ENCODE measurements at places on chromosomes 12 and 14.
A peak's percentile ranks its signal among the peaks of the same experiment; 100 is the strongest.

GRCh38 chr12:122989225-122989839 is 8.9 kb downstream of the ARL6IP4 start:
- no peak for DNase-seq

DNA sequence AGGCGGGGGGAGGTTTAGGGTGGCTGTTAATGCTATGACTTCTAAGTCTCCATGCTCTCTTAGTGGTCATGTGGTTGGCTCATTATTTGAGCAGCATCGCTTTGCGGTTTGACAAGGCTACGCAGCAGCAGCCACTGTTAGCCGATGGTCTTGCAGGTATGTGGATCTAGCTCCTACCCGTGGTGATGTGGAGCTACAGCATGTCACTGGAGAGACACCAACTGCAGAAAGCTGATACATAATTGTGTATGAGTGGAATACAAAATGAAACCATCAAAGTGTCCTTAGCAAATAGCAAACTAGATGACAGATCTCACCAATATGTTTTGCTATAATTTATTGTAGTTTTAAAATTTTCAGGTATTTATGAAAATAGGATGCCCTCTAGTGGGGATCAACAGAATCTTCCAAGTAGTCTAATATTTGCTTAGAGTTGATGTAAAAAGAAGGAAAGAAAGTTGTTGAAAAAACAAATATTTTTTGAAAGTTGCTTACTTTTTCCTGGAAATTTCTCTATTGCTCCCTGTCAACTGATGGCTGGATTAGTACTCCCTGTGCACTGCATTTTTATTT is 94.9 kb downstream of the NAV3 start:
- peak; percentile 91 for DNase-seq

- DNase-seq = no peak
Measured at GRCh38 chr12:95989504-95990123, 6.5 kb downstream of the HAL start.

DNA sequence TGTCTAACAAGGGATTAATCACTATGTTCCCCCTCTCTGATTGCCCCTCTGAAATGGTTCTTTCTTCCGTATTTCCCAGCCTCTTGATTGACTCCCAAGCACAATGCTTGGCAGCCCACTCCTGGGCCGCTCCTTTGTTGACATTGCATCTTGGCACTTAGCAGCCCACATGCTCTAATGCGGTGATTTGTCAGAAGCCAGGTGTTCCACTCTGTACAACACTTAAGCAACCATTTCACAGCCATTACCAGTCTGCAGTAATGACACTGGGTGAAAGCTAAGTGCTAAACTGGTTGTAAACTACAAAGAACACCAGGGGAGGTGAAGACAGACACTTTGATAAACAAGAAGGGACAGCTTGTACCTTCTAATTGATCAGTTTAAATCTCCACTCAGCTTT is 353.5 kb downstream of the TMEM132D start:
- DNase-seq = no peak

- no peak for DNase-seq
Measured at GRCh38 chr12:61863811-61864210, 396.4 kb upstream of the USP15 start.

- DNase-seq = no peak
Measured at GRCh38 chr12:93325855-93326254, 51.9 kb upstream of the NUDT4 start.

- DNase-seq = no peak
Measured at GRCh38 chr14:61927520-61927919, 165.3 kb downstream of the SNAPC1 start.
